Suppressor macrophage treated with lipopolysaccharide for 4 hours (primary cell): ENCODE measurements at places on chromosomes 1 and 21.
A peak's percentile ranks its signal among the peaks of the same experiment; 100 is the strongest.

DNA sequence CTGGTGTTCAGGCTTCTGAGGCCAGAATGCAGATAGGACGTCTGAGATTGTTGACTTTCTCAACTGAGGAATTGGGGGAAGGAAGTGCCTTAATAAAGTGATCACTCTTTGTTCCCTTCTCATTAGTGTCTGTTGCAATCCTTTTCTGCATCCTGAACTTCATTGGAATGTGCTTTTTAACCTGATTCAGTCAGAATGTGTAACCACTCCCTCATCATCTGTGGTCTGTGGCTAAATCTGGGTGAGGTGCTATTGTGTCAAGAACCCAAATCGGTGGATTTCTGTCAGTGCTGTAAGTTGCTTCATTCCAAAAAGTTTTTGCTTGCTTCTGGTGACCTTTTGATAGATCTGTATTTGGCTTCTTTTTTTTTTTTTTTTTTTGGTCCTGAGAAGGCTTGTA lies 38.2 kb downstream of the ARID1A start:
- peak; percentile 63 for DNase-seq

GRCh38 chr1:205313563-205314308 lies 7.8 kb downstream of the NUAK2 start:
- DNase-seq = peak; percentile 86

- DNase-seq = peak; percentile 76
These were observed 10.3 kb downstream of the CLIC6 start for GRCh38 chr21:34679051-34679450.

GRCh38 chr1:242467556-242468145 lies 56.8 kb downstream of the PLD5 start:
- DNase-seq = peak; percentile 2

DNA sequence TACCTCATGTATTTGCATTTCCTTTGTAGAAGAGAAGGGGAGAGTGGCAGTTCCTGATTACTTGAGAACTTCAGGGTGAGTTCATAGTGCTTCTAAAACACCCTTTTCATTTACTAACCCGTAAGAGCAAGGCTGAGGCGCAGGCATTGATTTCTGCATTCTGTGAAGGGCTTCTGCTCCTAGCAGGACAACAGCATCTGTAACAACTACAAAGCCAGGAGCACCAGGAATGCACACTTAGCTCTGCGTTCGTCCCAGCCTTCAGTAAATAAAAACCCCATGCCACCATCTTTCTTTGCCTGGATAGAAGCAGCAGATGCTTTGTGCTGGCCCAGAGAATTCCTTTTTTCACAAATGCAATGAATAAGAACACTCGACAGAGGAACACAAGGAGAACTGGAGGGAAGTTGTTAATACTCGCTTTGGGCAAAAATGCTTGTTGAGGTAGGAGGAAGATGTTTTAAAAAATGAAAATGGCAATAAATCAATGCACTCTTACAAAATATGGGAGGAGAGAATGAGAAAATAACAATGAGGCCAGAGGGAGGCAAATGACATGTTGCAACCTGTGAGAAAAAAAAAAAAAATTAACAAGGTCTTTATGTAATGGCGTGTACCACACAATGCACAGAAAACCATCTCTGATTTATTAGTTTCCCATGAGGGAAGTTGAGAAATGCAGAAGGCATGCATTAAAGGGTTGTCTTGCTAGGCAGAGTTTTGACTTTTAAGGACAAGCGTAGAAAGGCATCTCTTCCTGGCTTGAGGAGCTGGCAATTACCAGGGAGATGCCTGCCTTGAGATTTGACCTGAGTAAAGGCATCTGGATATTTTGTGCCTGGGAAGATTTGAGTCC lies 418.8 kb downstream of the DISC1 start:
- DNase-seq = no peak

- DNase-seq = no peak
These were observed 363.6 kb upstream of the VAMP3 start for GRCh38 chr1:7407544-7407895.

GRCh38 chr1:119879510-119880434 lies 16.5 kb downstream of the ADAM30 start:
- no peak for DNase-seq
